ENCODE measurements at places on chromosomes 1 and 21.

DNA sequence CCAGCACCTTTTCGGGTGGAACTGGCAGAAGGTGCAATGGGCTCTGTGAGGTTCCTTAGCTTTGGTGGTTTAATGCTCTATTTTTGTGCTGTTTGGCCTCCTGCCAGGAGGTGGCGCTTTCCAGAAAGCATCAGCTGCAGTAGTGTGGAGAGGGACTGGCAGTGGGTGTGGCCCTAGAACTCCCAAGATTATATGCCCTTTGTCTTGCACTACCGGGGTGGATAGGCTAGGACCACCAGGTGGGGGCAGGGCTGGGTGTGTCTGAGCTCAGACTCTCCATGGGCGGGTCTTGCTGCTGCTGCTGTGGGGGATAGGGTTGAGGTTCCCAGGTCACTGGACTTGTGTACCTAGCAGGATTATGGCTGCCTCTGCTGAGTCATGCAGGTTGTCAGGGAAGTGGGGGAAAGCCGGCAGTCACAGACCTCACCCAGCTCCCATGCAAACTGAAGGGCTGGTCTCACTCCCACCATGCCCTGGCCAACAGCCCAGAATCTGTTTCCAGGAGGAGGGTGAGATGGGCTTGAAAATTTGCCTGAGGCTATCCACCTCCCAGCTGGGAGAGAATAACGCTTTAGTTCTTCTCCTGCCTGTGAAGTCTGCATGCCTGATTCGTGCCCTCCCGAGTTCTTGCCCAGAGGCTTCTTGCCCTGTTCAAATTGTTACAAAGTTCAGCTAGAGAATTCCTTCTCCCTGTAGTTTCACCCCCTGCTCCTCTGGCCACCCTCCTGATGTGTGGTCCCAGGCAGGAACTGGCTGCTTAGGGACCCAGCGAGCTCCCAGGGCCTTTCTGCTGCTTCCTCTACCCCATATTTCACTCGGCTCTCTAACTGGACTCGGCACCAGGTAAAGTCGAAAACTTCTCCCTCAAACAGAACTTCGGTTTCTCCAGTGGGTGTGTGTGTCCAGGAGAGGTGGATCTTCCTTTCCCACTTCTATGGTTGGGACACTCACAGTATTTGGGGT, 76.5 kb upstream of the BTG3 start:
- peak; percentile 59 for DNase-seq

DNA sequence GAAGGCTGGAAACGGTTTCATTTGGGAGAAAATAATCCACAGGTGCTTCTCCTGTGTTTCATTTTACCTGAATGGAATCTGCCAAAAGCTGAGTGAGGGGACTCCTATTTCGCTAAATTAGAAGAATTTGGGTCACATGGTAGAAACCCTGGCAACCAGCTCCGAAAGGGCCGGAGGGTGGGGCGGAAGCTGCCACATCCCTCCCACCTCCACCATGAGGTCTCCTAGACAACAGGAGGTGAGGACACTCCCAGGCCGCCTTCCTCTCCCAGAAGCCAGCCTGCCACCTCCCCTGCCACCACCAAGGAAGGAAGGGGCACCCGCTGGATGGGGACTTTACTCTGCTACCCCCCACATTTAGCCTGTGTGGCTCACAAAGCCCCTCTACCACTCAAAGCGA, 199.9 kb upstream of the ZC3H12A start:
- no peak for DNase-seq

GRCh38 chr1:25619101-25619890, 2.7 kb downstream of the MAN1C1 start:
- peak; percentile 58 for DNase-seq

- DNase-seq = no peak
These were observed 1545.1 kb downstream of the AMY1C start for GRCh38 chr1:105294838-105295237.

GRCh38 chr1:153647346-153647714, 11.2 kb upstream of the SNAPIN start:
- no peak for DNase-seq

GRCh38 chr1:61501971-61502916, 222.7 kb downstream of the TM2D1 start:
- no peak for DNase-seq

DNA sequence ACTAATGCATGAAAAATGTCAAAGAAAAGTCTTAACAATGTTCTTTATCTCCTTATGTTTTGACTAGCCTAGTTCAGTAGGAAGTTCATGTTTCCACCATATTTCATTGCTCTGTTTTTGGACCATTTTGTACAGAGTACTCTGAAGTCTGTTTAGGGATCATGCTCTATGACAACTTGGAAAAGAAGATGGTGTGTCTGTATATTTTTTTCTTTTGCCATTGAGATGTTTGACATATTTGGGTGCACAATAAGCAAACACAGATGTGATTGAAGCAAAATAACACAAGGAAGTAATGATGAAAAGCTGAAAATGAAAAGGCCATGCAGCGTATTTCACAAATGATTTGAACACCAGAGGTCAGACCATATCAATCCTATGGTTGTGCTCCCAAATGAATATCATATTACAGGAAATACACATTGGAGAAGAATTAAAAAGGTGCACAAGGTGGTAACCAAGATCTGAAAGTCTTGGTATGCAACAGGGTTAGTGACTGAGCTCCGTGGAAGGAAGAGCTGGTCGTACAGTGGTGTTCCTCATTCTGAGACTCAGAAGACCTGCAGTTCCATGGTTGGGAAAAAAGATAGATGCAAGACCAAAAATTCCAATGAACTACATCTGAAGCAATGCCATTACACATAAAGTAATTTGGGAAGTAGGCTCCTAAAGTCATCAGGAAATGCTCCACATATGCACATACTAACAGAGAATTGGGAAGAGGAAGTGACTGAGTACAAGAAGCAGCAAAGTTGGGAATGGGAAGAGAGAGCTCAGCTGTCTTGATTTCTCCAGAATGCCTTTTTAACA, 463.5 kb downstream of the LMO4 start:
- no peak for DNase-seq

- DNase-seq = no peak
These were observed 150.2 kb downstream of the PRDM16 start for GRCh38 chr1:3219005-3219790.

DNA sequence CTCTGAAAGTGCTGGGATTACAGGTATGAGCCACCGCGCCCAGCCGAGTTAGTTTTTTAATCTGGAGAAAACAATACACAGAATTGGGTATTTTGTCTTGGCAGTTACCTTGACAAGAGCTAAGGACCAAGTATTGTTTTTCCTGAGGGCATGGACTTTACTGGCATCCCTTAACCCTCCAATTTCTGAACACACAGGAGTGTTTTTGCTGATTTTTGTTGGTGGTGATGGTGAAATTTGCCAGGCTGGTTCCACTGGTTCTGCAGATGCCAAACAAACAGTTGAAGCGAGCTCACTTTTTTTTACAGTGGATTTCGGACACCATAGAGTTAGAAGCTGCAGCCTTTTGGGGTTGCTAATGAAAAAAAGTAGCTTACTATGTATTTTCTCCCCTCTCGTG, 37.2 kb upstream of the SH3D21 start:
- no peak for DNase-seq
